ENCODE measurements at places on chromosomes 3 and 15.

DNA sequence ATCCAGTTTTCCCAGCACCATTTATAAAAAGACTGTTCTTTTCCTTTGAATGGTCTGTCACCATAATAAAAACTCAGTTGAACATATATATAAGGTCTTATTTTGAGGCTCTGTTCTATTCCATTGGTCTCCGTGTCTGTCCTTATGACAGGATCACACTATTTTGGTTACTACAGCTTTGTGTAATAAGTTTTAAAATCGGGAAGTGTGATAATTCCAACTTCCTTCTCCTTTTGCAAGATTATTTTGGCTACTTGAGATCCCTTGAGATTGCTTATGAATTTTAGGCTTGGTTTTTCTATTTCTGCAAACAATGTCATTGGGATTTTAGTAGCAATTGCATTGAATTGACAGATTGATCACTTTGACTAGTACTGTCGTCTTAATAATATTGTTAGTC is 35.7 kb downstream of the SACM1L start:
- DNase-seq, result no peak

DNA sequence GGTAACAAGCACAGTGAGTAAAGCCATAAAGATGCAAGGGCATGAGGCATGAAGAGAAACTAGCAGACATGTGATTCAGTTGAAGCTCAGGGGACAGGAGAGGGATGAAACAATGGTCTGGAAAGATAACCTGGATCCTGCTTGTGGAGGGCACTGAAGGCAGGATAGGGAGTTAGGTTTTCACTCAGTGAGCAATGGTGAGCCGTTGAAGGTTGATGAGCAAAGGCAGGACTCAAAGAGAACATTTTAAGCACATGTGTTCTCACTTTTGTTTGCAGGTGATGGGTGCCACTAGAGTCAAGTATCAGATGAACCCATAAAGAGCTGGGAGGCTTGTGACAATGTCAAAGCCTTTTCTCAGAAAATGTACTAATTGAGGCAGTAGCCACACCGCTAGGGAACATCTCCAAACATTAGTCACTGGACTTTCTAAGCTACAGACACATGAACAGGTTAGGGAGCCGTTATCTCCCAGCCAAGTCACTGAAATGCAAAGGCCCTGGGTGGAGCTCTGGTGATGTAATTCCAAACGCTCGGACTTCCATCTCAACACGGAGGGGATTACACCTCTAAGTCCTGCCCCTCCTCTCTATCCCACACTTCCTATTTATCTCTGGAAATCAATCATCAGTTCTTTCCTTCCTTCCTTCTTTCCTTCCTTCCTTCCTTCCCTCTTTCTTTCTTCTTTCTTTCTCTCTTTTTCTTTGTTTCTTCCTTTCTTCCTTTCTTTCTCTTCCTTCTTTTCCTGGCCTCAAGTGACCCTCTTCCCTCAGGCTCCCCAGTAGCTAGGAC is 22.7 kb downstream of the KLHL6 start:
- DNase-seq, result no peak

DNA sequence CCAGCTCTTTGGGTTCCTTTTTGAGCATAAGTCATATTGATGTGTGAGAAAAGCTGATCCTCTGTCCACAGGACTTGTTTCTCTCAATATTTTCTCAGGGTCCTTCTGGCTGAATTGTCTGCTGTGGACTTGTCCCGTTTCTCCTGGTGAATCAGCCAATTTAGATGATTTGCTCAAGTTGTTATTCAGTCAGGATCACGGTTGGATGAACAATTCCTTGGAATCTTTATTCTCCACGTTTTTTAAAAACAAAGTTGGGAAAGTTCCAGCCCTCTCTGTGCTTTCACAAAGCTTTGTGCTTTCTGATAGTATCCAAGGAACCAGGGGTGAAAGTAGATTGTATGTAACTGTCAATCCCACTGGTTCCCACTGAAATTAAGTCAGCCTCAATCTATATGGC is 61.3 kb downstream of the LRRC3B start:
- DNase-seq, result no peak

DNA sequence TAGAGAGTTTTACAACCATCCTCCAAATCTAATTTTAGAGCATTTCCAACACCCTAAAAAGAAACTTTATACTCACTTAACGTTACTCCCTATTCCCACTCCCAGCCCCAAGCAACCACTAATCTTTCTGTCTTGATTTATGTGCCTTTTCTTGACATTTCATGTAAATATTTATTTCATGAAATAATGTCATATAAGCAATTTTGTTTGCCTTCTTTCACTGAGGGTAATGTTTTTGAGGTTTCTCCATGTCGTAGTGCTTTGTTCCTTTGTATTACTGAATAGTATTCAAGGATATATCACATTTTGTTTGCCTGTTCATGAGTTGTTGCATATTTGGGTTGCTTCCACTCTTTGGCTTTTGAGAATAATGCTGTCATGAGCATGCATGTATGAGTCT is 155.4 kb upstream of the PLAAT1 start:
- no peak for DNase-seq

DNA sequence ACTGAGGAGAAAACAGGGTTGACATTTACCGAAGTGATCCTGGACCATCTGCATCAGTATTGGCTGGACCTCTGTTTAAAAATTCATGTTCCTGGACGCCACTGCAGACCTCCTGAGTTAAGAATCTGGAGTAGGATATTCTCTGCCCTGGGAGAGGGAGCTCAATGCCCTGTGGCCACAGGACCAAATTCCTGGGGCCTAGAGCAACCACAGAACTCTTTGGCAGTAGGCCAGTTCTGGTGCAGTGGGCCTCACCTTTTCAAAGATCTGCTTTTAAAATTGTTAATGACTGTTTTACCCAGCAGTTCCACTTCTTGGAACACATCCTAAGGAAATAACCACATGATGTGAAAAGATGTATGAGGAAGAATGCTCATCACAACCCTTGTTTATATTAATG is 133.3 kb upstream of the ADPGK start:
- no peak for DNase-seq
